ENCODE measurements at places on chromosomes 4 and X.
A peak's percentile ranks its signal among the peaks of the same experiment; 100 is the strongest.

DNA sequence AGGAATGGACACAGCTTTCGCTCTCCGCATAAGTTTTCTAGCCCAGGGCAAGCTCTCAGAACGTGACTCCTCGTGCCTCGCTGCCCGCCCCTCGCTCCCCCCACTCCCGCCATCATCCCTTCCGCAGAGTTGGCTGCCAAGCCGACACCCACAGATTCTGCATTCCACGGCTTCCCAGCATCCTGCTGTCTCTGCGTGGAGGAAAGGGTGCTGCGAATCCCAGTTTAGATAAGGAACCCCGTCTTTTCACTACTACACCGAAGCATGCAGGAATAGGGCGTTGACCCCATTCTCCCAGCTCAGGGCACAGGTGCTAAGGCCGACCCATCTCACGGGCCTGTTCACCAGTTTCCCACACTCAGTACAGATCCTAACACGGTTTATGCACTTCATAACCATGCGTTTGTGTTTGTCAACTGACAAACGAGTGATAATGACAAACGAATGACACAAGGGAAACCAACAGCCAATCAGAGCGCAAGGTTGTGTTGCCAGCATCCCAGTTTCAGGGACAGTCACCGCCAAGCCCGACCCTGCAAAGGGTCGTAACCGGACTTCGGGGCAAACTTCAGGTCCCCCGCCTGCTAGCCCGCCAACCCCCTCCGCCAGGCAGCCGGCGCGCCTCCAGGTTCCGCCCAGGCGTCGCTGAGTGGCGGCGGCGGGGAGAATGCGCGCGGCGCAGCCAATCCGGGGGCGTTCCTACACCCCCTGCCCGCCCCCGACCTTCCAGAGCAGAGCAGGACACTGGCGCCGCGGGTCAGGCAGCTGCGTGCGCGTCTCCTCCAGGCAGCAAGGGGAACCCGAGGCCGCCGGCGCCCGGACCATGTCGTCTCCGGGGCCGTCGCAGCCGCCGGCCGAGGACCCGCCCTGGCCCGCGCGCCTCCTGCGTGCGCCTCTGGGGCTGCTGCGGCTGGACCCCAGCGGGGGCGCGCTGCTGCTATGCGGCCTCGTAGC, at the start of gene CYP2U1:
TSS of gene CYP2U1 (plus strand) at position 729 of the 954 bp plus-strand sequence. CDS start at position 824, 95 bp downstream.
- peak; percentile 82 for DNase-seq

- no peak for DNase-seq
These were observed 37.3 kb downstream of the AFF2 start for GRCh38 chrX:148537556-148538182.

DNA sequence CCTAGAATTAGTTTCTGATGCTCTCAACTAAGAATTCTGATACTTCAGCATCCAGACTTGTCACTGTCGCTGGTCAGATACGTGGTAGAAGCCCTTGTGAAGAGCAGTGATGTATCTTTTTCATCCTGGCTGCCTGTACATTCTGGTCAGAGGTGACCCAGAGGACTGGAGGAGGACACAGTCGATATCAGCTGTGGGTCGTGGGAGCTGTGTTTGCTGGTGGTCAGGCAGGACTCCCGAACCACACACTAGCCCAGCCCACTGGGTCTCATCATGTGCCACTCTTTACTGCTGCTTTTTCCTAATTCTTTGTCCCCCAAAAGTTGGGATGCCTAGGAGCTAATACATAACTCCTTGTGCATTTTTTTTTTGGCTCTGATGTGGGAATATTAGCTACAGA, 6.5 kb downstream of the DCUN1D4 start:
- no peak for DNase-seq

- DNase-seq: no peak
These were observed 9.6 kb upstream of the PPP3CA start for GRCh38 chr4:101356928-101357327.

DNA sequence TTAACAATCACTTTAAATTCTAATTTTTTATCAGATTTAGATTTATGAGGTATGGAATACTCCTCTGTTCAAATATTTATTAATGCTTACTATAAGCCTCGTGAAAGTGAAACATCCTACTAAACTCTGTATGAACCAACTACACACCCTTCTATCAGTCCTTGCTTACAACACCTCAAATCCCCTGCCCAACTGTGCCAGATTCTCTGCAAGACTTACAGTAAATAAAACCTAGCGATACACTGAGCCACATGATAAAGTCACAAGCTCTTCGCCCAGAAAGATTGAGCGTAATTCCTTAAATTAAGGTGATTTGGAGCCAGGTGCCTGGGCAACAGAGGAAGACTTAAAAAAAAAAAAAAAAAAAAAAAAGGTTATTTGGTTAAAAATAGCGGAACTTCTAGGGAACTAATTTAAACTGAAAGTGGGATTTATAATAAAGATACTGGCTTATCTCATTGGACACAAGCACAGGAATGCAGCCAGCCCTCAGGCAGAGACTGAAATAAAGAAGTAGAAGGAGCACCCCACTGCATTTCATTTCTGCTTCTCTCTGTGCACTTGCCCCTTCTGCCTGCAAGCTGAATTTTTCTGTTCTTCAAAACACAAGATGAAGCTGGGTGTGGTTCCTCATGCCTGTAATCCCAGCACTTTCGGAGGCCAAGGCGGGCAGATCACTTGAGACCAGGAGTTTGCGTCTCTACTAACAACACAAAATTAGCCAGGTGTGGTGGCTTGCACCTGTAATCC, 17.5 kb upstream of the C4orf36 start:
- DNase-seq: no peak

DNA sequence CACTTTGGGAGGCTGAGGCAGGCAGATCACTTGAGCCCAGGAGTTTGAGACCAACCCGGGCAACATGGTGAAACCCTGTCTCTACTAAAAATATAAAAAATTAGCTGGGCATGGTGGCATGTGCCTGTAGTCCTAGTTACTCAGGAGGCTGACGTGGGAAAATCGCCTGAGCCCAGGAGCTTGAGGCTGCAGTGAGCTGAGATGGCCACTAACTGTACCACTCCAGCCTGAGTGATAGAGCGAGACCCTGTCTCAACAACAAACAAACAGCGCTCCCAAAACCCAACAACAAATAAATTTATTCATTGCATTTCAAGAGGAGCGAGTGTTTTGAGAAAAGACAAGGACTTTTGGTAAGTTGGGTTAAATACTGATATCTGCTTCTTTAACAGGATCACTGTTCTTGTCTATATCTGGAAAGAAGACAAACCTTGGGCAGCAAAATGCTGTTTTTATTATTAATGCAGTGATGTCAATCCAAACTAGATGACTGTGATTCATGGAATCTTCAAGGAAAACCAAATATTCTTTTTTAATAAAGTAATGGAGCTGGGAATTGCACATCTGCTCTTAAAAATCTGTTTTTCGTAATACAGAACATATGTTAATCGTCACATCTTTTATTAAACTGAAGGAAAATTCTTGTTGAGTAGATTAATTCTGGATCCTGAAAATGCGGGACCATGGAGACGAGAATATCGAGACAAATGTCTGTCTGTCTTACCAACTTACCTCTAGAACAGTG, 90.8 kb upstream of the LIMCH1 start:
- DNase-seq: no peak

GRCh38 chrX:13700380-13700779, 11.5 kb downstream of the RAB9A start:
- DNase-seq: no peak

DNA sequence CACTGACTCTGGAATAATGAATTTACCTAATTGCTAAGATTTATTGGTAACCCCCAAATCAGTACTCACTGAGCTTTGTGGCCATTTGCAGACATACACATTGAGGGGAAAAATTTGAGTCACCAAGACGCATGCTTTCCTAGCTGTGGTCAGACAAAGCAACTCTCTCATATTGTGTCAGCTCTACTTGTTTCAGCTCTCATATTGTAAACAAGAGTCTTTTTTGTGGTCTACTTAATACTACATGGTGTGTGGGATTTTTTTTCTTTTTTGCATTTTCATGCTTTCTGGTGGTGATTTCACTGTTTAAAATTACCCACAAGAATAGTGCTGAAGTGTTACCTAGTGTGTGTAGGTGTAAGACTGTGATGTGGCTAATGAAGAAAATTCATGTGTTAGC, 428.2 kb upstream of the GALNT7 start:
- no peak for DNase-seq

DNA sequence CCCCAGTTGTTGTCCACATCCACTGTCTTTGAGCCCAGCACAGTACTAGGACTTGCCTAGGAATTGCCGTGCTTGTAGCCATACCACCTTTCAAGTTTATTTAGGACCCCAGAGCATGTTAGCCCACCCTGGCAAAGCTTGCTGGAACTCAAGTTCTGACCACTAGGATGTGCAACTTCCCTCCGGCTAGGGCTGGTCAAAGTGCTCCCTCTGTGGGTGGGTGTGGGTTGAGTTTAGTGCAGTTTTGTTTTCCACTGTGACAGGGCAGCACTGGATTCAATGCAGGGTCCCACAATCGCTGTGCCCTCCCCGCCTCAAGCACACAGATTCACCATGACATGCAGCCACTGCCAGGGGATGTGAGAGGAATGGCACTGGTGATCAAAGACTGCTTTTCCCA, 96.0 kb downstream of the RASGEF1B start:
- no peak for DNase-seq

DNA sequence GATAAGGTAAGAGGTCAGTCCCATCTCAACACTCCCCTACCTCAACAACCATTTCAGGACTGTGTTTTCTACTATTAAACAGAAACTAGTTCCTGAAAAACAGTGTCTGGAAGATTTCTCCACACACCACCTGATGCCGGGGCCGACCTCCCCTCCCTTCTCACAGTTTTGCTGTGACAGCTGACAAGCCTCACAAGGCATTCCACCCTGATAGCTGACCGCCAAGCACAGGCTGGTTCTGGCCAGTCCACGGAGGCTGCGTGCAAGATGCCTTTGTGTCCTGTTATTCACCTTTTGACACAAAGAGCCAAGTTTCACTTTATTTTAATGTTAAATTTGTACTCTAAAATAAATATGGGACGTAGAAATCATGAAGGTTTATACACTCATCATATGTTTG, 758.6 kb downstream of the PDHA2 start:
- no peak for DNase-seq

Measured in activated CD4-positive, alpha-beta T cell treated with anti-CD3 and anti-CD28 coated beads, Interleukin-2, amount 10 ng/mL, durations not matched to agents 7 days and 5 days (primary cell).